ENCODE measurements at places on chromosomes 5 and 9.
A peak's percentile ranks its signal among the peaks of the same experiment; 100 is the strongest.

- DNase-seq = no peak
These were observed 5.7 kb upstream of the GARNL3 start for GRCh38 chr9:127258606-127259471.

GRCh38 chr9:92962846-92963245, 15.5 kb downstream of the FGD3 start:
- DNase-seq = no peak

DNA sequence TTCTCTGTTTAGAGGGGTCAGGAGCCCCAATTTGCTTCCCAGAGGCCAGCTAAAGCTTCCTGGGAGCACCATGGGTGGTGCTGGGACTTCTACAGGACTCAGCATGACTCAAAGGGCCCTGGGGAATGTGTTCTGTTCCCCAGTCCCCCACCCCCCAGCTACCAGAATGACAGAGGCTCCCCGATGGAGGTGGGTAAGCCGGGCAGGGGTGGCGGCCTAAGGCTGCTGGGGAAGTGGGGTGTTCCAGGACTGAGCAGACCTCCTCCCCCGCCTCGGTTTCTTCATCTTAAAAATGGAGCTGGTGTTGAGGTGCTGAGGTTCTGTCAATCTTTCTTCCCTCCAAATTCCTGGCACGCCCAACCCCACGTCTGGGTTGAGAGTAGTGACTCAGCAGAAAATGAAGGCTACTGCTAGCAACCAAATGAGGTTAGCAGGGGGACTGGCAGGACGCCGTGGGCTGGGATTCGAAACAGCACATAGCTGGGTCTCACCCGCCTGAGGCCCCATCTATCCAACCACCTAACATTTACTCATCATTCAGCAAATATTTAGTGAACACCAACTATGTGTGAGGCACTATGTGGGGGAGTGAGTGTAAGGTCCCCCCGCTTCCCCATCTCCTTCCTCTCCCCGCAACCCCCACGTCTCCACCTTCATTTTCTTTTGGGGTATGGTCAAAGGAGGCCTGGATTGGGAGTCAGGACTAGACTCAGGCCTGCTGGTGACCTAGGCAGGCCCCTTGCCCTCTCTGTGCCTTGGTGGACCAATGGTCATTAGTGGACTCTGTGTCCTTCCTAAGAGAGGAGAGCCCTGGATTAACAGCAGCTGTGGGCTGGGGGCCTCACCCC, 50.2 kb downstream of the C9orf50 start:
- DNase-seq = peak; percentile 95

- DNase-seq = no peak
These were observed 83.8 kb downstream of the DAPK1 start for GRCh38 chr9:87581513-87581912.

GRCh38 chr5:168311061-168311566, 19.7 kb downstream of the WWC1 start:
- no peak for DNase-seq

DNA sequence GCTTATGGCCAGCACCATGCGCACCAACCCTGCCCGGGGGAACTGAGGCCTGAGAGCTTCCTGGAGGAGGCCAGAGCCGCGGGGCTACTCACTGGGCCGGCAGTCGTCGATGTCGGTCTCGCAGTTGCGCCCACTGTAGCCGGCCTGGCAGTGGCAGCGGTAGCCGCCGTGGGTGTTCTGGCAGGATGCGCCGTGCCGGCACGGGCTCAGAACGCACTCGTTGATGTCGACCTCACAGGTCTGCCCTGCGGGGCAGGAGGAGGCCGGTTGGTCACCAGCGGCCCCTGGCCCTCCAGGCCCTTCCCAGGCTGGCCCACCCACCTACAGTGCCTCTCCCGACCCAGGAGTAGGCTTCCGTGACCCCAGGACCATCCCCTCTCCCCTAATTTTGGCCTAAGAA, 27.7 kb upstream of the SEC16A start:
- DNase-seq = no peak

DNA sequence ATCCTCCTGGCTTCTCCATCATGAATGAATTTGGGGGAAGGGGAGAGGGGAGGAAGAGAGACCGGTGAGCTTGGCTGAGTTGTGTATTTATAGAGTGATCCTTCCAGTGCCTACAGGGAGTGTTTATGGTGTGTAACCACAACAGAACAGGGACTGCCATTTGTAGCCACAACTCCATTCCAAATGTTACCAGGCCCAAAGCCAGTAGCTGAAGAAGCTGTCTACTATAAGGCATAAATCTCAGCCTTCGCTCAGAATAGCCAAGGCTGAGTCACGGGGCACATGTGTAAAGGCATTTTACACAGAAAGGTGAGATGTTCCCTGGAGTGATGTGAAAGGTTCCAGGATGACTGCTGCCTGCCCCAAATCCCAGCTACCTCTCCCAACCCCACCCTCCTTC, 2.5 kb downstream of the TMEM252 start:
- no peak for DNase-seq

DNA sequence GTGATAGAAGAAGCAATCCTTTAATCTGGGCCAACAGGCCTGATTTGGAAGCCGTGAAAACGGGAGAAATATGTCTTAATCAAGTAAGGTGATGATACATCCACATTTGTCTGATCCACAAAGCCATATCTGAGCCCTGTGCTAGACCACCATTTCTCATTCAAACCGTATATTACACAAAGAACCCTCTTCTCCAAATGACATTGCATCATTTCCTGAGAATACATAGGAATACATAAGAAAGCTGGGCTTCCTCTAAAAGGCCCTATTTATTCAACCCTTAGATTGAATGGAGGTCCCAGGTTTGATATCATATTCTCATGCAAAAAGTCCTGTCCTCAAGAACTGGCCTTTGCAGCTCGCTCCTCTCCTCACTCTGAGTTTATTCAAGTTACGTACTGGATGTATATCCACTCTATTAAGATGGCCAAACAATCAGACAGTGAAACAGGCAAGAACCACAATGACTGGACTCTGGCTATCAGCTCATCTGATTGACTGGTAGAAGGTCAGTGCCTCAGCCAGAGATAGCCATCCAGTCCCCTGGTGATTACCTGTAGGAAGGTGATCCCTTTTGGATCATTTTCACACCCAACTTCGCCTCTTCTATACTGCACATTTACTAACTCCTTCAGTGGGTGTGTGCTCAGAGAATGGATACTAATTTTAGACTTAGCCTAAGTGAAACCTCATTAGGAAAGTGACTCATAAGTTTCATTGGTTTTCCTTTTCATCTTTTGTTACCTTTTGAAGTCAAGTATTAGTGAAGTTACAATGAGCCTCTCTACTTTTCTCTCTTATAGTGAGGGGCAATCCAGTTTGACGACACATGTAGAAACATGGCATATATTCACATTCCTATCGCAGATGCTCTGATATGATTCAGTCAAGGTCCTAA, 167.6 kb upstream of the WWC1 start:
- no peak for DNase-seq

DNA sequence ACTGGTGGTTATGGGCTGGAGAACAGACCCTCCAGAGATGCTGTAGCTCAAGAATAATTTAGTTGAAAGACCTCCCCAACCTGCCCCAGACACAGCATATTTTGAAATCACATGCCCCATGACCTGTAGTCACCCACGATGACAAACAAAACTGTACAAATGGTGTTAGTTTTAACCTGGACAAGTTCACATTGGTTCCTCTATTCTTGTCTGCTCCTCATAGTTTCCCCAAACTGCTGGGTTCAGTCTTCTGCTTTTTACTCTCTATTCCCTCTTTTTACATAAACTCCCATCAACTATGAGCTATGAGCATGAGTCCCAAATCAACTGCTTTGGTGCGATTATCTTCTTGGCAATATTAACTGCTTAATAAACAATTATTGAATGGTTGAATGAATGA, 365.3 kb upstream of the CLINT1 start:
- DNase-seq = no peak

- no peak for DNase-seq
These were observed 258.2 kb downstream of the ENC1 start for GRCh38 chr5:74382123-74382855.

GRCh38 chr9:93022721-93023520, 35.6 kb upstream of the SUSD3 start:
- no peak for DNase-seq

DNA sequence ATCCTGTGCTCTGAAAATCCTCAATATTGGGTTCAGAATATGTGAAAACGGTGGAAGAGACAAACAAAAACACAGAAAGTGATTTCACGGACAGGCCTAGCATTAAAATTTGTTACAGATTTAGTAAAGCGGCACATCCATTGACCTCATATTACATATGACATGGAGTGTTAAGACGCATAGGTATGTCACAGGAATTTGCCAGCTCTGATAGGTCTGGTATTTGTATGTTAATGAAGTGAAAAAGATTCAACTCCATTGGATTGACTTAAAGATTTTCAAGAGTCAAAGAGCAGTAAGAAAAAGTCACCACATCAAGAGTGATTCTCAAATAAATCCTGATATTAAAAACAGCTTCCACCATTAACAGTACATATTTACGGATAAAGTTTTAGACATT, 396.5 kb upstream of the SEMA6A start:
- DNase-seq = no peak

GRCh38 chr5:77266291-77266690, 55.8 kb downstream of the PDE8B start:
- DNase-seq = peak; percentile 51

DNA sequence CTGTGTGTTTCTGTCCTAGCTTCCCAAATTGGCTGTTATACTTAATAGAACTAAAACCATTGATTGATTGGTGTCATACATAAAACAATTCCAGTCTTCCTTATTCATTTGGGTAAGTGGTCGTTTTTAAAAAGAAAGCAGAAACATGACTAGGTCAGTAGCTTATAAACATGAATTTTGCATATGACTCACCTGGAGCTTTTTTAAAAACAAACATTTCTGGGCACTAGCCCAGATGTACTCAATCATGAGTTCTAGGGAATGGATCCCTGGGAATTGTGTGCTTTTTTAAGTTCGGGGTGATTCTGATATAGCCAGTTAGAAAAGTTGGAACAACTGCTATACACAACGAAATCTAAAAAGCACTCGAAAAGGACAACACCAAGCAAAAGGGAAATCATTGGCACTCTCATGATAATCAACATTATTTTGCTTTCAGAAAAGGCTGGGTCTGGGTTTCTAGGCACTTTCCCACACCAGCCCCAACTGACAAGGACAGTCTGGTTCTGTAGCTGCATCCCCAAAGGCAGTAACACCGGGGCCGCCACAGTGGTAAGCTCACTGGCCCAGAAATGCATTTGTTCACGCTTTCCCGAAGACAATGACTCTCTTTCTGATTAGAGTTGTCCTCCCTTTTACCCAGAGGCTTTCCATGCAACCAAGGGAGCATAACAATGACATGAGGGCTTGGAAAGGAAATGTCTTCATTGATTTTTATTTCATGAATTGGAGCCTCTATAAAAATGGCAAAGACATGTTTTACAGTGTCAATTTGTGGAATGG, 664.9 kb upstream of the WWC1 start:
- no peak for DNase-seq

GRCh38 chr9:71146511-71146910, 25.1 kb upstream of the TRPM3 start:
- DNase-seq = no peak

DNA sequence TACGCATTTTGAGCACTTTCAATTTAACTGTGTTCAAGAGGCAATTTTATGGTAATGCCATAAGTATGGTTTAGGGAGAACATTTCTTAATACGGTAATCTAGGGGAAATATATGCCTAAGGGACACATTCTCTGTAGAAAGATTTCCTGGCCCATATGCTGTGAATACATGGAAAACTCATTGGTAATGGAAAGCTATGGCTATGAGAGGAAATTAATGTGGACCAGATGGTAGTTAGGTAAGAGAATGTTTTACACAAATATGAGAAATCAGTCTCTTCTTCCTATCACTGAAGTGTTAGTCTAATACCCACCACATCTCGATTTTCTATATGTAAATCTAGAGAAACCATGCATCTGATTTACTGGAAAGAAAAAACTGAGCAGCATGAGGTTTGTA, 105.0 kb downstream of the SEMA6A start:
- no peak for DNase-seq

- peak; percentile 60 for DNase-seq
These were observed 28.7 kb upstream of the ACOT12 start for GRCh38 chr5:81422671-81423070.

- no peak for DNase-seq
These were observed 1269.2 kb downstream of the EFNA5 start for GRCh38 chr5:106401561-106401960.

DNA sequence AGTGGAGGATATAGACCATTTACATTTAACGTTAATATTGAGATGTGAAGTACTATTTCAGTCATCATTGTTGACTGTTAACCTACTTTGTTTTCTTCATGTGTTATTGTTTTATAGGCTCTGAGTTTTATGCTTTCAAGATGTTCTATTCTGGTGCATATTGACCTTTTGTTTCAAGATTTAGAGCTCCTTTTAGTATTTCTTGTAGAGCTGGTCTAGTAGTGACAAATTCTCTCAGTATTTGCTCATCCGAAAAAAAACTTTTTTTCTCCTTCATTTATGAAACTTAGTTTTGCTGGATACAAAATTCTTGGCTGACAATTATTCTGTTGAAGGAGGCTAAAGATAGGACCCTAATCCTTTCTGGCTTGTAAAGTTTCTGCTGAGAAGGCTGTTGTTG, 91.3 kb downstream of the INVS start:
- DNase-seq = no peak

- DNase-seq = no peak
These were observed 359.9 kb upstream of the ACTBL2 start for GRCh38 chr5:57842364-57843058.

DNA sequence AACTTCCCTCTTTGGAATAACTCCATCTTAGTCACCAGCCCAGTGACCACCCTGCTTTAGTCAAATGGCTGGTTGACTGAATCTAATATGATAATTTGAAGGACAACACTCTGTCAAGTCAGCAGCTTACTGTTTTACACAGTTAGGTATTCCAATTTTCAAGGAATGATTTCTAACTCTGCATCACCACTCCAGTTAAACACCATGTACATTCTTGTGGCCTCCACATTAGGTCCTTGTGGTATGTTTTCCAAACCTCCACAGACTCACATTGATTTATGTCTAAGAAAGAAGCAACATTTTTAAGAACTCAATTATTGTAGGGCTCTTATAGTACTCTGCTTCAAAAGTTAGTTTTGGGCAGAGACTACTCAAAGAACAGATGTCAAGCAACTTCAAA, 110.7 kb downstream of the TLE1 start:
- peak; percentile 86 for DNase-seq

- DNase-seq = no peak
These were observed 16.6 kb upstream of the EGFL7 start for GRCh38 chr9:136645903-136646754.

GRCh38 chr5:155313518-155313917, 300.0 kb downstream of the KIF4B start:
- no peak for DNase-seq

GRCh38 chr9:103261951-103262350, 266.8 kb downstream of the CYLC2 start:
- no peak for DNase-seq

- no peak for DNase-seq
These were observed 895.9 kb upstream of the CDH10 start for GRCh38 chr5:25540628-25541027.

- DNase-seq = no peak
These were observed 152.8 kb upstream of the PRLR start for GRCh38 chr5:35383041-35383440.

- peak; percentile 73 for DNase-seq
These were observed 197.5 kb downstream of the NPR3 start for GRCh38 chr5:32908641-32909040.

Data from AG10803 (cell line).